ENCODE measurements at places on chromosomes 5 and 9. TPM values are rescaled to one million over a fixed set of nuclear protein-coding genes. Genes with fewer than 3 reads are reported as not detected.

DBH gene
- not detected for total RNA-seq

SLIT3 gene
- 8.3 TPM for total RNA-seq

AMBP gene
- total RNA-seq = 1.5 TPM

RNF14 gene
- total RNA-seq = 40.8 TPM

ENTREP1 gene
- 32.8 TPM for total RNA-seq

IL7R gene
- 13.5 TPM for total RNA-seq

FRMPD1 gene
- 47.6 TPM for total RNA-seq

PCDHA6 gene
- 2.2 TPM for total RNA-seq

OR1Q1 gene
- not detected for total RNA-seq

FOXD4L6 gene
- 0.09 TPM for total RNA-seq

CCDC183 gene
- 45.0 TPM for total RNA-seq

CDH10 gene
- total RNA-seq = 1.1 TPM

LCN15 gene
- not detected for total RNA-seq

OCLN gene
- 20.2 TPM for total RNA-seq

SPATA31D3 gene
- total RNA-seq = not detected

MRPL50 gene
- 10.3 TPM for total RNA-seq

RASGRF2 gene
- total RNA-seq = 7.6 TPM

GRCh38 chr9:114731701-114732100 lies 49.7 kb upstream of the TEX48 start:
- no peak for DNase-seq

DNA sequence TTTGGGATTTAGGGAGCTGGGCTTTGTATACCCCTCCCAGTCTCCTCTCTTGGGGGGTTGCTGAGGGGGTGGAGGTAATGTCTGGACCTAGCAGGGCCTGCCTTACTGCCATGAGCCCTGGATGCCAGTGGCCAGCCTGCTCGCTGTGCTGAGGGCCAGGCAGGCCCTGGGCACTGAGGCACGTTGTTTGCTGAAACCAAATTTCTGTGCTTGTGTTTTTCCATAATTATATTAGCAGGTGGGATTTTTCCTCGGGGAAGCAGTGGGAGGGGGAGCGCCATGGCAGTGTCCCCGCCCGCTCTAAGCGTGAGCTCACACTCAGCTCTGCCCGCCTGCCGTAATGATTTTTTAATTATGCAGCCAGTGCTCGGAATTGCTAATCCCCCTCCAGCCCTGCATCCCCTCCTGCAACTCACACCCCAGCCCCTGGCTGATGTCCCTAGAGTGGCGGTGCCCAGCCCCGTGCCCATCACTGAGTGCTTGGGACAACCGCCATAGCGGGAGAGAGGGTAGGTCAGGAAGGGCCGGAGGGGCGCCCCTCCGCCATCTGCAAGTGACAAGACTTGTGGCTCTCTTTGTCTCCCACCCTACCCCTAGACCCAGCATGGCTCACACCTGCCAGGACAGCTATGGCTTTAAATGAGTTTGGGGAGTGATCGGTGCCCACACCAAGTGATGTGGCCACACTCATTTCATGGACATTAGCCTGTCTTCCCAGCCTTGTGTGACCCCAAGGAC lies 20.9 kb downstream of the CXXC5 start:
- no peak for DNase-seq

GRCh38 chr5:129405222-129405621 lies 54.9 kb upstream of the ADAMTS19 start:
- DNase-seq = no peak

DNA sequence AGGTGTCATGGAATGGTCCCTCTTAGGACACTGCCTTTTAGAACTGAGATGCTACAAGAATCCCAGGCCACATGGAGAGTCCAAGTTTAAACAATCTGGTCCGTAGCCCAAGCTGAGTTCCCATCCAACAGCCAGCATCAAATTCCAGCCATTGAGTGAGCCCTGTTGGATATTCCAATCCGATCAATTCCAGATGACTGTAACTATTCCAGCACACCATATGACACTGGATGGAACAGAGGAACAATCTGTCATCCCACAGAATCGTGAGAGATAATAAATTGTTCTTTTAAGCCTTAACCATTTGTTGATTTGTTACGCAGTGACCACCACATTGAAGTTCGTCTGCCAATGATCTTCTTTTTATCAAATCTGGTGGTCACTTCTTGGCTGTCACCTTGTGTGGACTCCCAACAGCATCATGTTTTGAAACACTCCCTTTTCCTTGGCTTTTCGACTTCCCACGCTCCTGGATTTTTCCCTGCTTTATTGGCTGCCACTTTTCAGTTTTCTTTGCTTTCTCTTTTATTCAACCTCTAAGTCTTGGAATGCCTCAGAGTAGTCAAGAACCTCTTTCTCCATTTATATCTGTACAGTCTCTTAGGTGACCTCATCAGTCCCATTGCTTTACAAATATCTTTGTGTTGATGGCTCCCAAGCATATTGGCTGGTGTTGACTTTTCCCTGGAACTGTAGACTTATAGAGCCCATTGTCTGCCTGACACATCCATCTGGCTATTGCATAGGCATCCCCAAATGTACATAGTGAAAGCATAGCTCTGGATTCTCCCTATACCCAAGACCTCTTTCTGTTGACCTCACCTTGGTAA lies 46.1 kb downstream of the TNFSF15 start:
- no peak for DNase-seq

DNA sequence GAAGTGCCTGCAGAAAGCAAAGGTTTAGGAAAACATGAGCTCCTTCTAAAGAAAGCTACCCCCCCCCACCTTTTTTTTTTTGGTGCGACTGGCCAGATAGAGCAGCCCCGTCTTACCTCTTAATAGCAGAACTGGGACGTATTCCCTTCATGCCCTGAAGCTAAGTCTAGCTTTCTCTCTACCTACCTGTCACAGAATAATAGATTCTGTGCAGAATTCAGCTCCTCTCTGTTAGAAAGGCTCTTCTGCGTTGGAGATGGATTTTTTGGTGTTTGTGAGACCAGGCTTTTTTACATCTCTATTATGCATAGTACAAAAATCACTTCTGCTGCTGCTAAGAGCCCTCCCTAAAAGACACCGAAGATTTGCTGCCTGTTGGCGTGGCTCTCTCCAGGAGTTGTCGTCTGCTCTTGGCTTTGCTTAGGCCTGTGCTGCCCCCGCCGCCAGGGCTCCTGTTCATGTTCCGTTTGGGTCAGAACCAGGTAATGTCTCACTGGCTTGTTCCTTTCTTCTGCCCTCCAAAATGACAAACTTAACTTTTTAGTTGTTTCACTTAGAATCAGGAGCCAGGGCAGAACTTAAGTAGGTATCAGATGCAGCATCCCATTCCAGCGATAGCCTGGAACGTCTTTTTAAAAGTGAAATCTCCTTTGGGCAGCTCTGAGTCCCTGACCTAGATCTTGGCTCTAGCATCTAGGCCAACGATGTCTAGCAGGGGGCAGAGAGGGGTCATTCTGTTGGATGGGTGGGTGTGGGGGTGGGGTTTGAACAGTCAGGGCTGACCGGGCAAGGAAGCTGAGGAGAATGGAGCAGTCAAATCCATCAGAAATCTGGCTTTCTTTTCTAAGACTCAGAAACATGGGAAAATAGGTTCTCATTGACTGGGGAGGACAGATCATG lies 2.5 kb downstream of the TRIO start:
- no peak for DNase-seq

DNA sequence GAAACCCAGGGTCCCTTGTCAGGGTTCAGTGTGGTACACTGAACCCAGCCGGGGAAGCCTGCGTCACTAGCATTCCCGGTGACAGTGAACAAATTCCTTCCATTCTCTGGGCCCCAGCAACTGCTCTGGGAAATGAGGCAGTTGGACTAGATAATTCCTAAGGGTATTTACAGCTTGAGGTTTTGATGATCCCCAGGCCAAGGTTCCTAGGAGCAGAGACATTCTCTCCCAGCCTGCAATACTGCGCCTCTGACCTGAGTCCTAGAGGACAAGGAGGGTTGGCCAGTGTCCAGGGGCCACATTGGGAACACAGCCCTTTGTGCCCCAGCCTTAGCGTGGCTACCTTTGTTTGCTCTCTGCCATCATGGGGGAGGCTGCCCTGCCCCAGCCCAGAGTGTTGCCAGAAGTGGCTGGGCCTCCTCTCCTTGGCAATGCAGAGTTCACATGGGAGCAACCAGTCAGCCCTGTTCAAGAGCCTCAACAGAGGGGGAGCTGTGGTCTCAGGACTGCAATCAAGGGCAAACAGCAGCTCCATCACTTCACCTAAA lies 178.2 kb downstream of the SEC61B start:
- no peak for DNase-seq

DNA sequence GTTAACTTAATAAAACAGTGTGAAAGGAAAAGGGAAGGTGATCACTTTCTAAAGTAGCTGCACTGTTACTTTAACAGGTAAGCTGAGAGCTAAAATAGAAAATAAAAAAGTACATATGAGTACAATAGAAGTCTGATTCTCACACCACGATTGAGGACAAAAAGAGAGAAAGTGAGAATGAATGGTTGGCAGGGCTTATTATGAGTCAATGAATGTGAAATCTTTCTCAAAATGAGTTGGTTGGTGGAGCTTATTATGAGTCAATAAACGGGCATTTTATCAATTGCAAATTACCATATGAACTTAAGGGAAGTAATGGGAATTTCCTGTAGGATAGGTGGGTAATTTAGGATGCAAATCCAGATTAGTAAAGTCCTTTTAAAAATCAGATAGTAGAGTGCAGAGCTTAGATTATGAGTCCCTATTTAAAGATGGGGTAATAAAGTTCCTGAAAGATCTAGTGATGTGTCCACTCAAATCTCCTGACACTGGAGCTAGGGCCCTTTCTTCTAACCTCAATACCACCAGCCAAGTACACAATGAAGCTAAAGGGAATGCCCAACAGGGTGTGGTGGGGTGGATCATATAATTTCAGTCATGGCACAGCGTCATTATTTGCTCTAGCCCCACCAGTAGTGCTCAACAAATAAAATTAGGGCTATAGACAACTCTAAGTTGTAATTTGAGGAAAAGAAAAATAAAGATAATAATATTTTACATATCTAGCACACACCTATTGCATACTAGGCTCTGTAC lies 21.1 kb upstream of the TLR4 start:
- no peak for DNase-seq

GRCh38 chr5:113119246-113119924 lies 142.8 kb downstream of the DCP2 start:
- DNase-seq = no peak

DNA sequence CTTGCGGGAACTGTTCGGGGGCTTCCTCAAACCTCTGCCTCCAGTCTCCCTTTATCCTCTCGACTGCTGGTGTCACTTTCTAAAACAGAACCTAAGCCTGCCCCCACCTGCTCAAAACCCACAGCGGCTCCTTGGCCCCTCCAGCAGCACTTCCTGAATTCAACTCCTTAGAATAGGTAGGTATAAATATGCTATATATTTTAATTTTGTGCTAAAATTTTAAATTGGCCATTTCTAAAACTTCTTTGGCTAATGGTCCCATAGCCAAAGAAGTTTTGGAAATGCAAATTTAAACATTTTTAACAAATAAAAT lies 71.8 kb upstream of the TBC1D2 start:
- DNase-seq = no peak

DNA sequence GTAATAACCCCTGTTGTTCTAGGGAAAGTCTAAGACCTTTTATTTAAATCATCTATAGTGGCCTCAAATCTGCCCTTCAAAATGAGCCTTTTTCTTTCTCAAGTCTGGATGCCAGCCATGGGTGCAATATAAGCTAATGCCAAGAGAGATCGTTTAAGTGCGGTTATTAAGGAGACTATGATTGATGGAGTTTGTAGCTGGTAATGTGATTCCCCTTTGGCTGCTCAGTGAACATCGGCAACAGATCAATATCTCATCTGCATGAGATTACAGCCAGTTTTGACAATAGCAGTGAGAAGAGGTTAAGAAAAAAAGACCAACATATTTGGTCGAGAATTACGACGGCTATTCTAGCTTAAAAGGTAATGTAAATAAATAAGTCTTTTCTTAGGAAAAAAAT lies 1049.4 kb upstream of the NUDT12 start:
- DNase-seq = no peak

GRCh38 chr5:147413266-147413665 lies 96.6 kb downstream of the DPYSL3 start:
- no peak for DNase-seq

- DNase-seq = peak; percentile 27
Observed at GRCh38 chr5:72108202-72109061, 1.2 kb downstream of the MAP1B start.

DNA sequence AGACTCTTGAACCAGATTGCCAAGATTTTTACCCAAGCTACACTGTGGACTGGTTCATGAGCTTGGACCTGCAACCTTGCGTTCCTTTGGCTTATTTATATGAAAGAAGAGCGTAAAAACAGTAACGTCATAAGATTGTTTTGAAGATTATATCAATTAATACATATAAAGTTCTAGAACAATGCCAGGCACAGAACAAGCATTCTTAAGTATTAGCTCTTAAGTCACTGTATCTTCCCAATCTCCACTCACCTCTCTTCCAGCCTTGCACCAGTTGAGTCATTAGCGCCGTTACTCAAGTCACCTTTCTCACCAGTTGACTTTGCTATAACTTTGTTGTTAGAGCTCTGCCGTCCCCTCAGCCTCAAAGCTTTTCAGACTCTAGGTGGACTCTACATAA lies 415.7 kb downstream of the PLK2 start:
- DNase-seq = no peak

DNA sequence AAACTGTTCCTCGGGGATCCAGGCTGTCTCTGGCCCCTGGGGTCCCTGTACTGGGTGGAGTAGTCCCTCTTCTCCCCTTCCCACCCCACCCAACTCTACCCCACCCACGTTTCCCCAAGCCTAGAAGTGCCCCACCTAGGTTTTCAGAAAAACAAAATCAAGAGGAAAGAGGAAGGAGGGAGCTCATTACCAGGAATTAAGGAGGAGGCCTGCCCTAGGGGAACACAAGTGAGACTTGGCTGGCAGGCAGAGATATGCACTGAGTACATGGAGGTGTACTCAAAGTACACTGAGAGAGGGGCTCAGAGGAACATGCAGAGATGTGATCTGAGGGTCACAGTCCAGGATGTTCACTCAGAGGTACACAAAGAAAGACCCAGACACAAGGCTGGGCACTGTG lies 10.2 kb downstream of the AQP3 start:
- no peak for DNase-seq

DNA sequence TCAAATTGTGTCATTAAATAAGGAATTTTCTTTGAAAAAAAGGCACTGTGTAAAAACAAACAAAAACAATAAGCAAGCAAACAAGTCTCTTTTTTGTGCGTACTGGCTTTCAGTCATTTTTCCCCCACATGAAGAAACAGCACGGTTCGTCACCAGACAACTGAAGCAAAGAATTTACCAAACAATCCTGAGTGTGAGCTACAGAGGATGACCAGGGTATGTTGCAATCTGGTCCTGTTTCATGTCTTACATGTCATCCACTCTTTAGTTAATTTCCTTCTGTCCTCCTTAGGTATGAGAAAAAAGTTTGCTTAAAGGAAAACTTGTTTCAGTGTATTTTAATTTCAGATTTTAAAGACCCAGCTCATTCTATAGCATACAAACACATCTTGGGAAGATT lies 1080.7 kb upstream of the NUDT12 start:
- no peak for DNase-seq

GRCh38 chr9:129889122-129889940 lies 54.1 kb downstream of the USP20 start:
- DNase-seq = no peak

GRCh38 chr5:126651013-126651577 lies 50.3 kb downstream of the PHAX start:
- no peak for DNase-seq

GRCh38 chr9:34089311-34089710 lies 37.2 kb downstream of the DCAF12 start:
- no peak for DNase-seq

GRCh38 chr5:147432323-147432722 lies 77.5 kb downstream of the DPYSL3 start:
- DNase-seq = no peak

GRCh38 chr9:113593682-113594281 lies 130.3 kb downstream of the RGS3 start:
- DNase-seq = peak; percentile 79

- DNase-seq = no peak
Observed at GRCh38 chr5:151110122-151110681, 29.4 kb upstream of the TNIP1 start.
